Activated T-helper 1 cell treated with anti-CD3 and anti-CD28 coated beads, Interleukin-2, amount 50 U/mL, for 16 hours (primary cell): ENCODE measurements at places on chromosomes 12 and 14.

DNA sequence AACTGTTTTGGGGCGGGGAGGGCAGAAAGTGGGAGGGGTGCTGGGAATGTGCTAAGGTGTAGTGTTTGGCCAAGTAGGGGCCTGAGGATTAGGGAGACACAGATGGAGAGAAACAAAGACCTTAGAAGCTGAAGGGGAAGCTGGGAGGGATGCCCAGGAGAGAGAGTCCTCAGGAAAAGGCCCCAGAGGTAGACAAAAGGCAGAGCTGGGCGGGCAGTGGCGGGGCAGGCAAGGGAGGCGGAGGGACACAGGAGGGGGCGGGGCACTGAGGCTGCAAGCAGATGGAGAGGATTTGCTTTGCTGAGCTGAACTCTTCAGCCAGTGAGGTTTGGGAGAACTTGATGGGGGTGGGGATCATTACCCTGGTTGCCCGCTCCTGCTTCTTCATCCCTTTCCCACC lies 2.8 kb downstream of the PTMS start:
- no peak for DNase-seq

DNA sequence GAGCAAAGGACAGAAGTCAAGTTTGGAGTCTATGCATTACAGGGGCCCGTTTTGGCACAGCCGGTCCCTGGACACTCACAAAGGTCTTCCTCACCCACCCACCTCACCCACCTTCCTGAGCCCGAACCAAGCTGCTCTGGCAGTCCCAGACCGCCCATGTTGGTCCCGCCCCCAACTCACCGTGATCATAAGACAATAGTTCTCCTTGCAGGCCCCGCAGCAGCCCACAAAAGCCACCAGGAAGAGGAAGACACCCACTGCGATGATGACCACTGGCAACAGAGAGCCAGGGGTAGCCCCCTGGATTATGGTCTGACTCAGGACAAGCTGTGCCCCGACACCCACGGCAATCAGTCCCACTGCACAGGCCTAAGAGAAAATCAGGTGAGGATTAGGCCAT lies 1.8 kb downstream of the CD63 start:
- no peak for DNase-seq

DNA sequence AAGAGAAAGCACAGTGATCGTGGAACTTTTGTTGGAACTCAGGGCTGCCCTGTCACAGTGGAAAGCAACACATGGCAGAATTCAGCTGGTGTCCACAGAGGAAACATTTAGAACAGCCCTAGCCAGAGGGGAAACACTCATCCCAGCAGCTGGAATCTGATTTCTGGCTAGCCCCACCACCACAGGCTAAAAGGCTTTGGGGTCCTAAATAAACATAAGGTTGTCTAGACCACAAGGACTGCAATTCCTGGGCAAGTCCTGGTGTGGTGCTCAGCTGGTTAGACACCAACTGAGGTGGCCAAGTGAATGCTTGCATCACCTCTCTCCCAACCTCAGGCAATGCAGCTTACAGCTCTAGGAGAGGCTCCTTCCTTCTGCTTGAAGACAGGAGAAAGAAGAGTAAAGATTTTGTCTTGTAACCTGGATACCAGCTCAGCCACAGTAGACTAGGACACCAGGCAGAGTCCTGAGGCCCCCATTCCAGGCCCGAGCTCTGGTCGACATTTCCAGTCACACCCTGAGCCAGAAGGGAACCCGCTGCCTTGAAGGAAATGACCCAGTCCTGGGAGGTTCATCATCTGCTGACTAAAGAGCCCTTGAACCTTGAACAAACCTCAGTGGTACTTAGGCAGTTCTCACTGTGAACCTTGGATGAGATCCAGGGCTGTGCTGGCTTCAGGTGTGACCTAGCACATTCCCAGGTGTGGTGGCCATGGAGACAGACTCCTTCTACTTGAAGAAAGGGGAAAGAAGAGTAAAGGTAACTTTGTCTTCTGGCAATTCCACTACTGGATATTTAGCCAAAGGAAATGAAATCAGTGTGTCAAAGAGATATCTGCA lies 85.4 kb upstream of the PLXNC1 start:
- no peak for DNase-seq

- DNase-seq = peak; percentile 17
Observed at GRCh38 chr14:65222440-65222858, 120.1 kb upstream of the MAX start.

DNA sequence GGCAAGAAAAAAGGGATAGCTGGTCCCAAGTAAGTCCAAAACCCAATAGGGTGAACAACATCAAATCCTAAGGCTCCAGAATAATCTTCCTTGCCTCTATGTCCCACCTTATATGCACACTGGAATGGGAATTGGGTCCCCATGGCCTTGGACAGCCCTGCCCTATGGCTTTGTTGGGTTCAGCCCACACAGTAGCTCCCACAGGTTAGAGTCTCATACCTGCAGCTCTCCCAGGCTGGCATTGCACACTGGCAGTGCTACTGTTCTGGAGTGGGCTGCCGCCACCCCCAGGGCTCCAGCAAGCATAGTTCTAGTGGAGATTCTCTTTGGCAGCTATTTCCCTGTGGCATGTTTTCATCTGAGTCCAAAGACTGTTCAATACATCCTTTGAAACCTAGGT lies 352.4 kb upstream of the CLEC14A start:
- no peak for DNase-seq

GRCh38 chr12:32302218-32303173 lies 96.9 kb upstream of the FGD4 start:
- no peak for DNase-seq

- no peak for DNase-seq
Observed at GRCh38 chr14:96221109-96221650, 16.5 kb downstream of the BDKRB2 start.

GRCh38 chr12:2344885-2345284 lies 292.1 kb downstream of the CACNA1C start:
- DNase-seq = no peak

DNA sequence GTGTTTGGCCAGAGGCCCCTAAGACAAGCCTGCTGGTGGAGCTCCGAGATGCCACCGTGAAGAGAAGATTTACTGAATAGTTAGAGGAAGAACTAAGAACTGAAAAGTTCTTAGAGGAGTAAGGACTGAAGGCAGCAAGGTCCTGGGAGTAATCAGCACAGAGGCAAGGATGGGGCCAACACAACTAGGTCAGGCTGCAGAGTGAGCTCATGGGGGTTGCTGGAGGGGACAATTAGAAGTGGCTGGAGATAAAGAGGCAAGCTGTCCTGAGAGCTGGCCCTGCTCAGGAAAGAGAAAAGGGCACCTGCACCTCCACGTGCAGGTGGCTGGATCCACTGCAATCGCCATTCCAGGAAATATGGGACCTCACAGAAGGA lies 52.7 kb downstream of the NFKBIA start:
- no peak for DNase-seq
